Activated T-cell treated with anti-CD3 and anti-CD28 coated beads for 48 hours (primary cell): ENCODE measurements at places on chromosomes 6 and 20.

GRCh38 chr20:14334306-14334930 lies 3.0 kb downstream of the FLRT3 start:
- no peak for DNase-seq

- DNase-seq: no peak
Measured at GRCh38 chr6:21271428-21272155, 322.0 kb upstream of the SOX4 start.

GRCh38 chr20:32078322-32078721 lies 26.3 kb downstream of the HCK start:
- DNase-seq: no peak

- DNase-seq: no peak
Measured at GRCh38 chr20:42938441-42939205, 251.1 kb downstream of the PTPRT start.
